ENCODE measurements at places on chromosomes 7 and 10. TPM values are rescaled to one million over a fixed set of nuclear protein-coding genes. Genes with fewer than 3 reads are reported as not detected.

The ADAMTS14 gene
- polyA plus RNA-seq = not detected

The GTF2IRD1 gene
- 0.16 TPM for polyA plus RNA-seq

DNA sequence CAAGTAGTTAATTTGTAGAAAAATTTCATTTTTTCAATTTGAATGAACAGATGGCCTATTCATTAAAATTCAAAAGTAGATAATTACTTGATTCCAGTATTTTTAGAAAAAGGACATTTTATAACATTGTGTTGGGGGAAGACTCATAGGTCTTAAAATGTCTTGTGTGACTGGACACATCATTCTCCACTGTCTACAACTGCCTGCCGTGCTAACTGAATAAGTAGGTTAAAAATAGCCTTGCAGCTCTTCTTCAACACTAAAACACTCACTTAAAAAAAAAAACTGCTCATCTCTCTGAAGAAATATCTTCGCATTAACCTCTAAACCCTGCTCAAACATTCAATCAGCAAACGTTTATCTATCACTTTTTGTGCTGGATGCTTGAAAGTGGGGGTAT lies 253.8 kb downstream of the CSTF2T start:
- no peaks in the 10 kb centered on the region for H3K4me1 ChIP-seq
- no peak overlapping the region for H3K4me3 ChIP-seq

- H3K27ac ChIP-seq = no peak overlapping the region
- DNase-seq = no peak
- no peak overlapping the region for H3K4me3 ChIP-seq
- H3K4me1 ChIP-seq = peaks cover 19% of the 10 kb centered on the region
- no peaks in the 10 kb centered on the region for H3K36me3 ChIP-seq
- no peaks in the 10 kb centered on the region for H3K27me3 ChIP-seq
Measured at GRCh38 chr7:66847879-66848790, 72.9 kb upstream of the TMEM248 start.

- H3K27me3 ChIP-seq = no peaks in the 10 kb centered on the region
- DNase-seq = no peak
- peaks cover 12% of the 10 kb centered on the region for H3K36me3 ChIP-seq
- H3K4me1 ChIP-seq = no peaks in the 10 kb centered on the region
Measured at GRCh38 chr7:127924874-127925273, 106.4 kb downstream of the LRRC4 start.

- H3K27me3 ChIP-seq = no peaks in the 10 kb centered on the region
- H3K36me3 ChIP-seq = peaks cover 67% of the 10 kb centered on the region
- DNase-seq = no peak
- peaks cover 9% of the 10 kb centered on the region for H3K4me1 ChIP-seq
Measured at GRCh38 chr7:130875901-130876300, 141.9 kb upstream of the KLF14 start.

DNA sequence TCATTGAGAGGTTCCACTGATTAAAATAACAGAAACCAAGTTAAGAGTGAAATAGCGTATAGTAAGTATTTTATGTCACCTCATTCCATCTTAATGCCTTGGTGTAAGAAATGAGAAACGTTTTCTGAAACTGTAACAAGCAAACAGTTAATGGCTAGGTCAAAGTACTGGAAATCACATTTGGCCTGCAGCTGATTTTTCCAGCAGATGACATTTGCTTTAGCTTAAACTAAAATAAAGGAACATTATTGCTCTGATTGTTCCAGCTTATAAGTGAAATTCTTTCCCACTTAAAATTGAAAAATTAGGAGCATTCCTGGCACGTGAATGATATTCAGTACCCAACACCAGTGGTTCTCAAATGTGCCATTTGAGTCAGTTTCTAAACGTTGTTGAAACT lies 213.6 kb upstream of the DPP6 start:
- no peak for DNase-seq
- no peak overlapping the region for H3K4me3 ChIP-seq
- no peaks in the 10 kb centered on the region for H3K4me1 ChIP-seq
- H3K27me3 ChIP-seq = no peaks in the 10 kb centered on the region

Data from CD4-positive, CD25-positive, alpha-beta regulatory T cell (primary cell).